ENCODE measurements at places on chromosomes 3 and 15. TPM values are rescaled to one million over a fixed set of nuclear protein-coding genes. Genes with fewer than 3 reads are reported as not detected.

The SLC24A5 gene
- total RNA-seq, result not detected

DNA sequence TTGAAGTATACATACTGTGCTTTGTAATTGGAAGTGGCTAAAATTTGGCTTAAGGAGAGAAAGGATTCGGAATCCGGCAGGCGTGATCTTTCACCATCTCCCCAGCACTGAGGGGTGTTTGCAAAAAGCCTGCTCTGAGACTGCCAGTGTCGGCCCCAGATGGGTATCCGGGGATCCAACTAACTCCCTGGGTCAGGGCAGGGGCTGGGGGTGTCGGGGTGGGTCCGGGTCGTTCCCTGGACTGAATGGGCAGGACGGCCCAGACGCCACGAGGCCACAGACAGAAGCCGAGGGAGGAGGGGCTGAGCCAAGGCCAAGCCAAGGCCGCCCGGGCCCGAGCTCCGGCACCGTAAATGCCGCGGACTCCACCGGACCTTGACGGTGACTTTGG lies 349 bp downstream of the PPIB start:
- peak overlapping the region; percentile 77 for H3K4me3 ChIP-seq
- H3K27ac ChIP-seq, result peak overlapping the region; percentile 72
- H3K27me3 ChIP-seq, result no peaks in the 10 kb centered on the region
- peaks cover 39% of the 10 kb centered on the region for H3K36me3 ChIP-seq

- DNase-seq, result no peak
- no peak overlapping the region for H3K27ac ChIP-seq
These were observed 125.9 kb upstream of the SMAD3 start for GRCh38 chr15:66939451-66940023.

DNA sequence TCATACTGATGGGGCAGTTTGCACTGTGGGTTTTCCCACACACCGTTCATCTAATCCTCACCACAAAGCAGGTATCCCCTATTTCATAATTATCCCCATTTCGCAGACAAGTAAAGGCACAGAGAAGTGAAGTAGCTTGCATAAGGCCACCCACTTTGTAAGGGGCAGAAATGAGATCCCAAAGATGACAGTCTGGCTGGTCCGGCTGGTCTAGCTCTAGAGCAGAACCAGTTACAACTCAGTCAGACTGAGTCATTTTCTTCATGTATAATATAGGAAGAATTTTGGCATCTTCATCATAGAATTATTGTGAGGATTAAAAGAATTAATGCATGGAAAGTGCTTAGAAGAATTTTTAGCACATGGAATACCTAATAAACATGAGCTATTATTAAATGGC lies 10.6 kb downstream of the RBP1 start:
- no peak for DNase-seq
- no peaks in the 10 kb centered on the region for H3K27me3 ChIP-seq
- peaks cover 6% of the 10 kb centered on the region for H3K4me1 ChIP-seq
- no peaks in the 10 kb centered on the region for H3K36me3 ChIP-seq

The GRIP2 gene
- total RNA-seq, result 0.44 TPM

The ZNF609 gene
- total RNA-seq, result 25.2 TPM

DNA sequence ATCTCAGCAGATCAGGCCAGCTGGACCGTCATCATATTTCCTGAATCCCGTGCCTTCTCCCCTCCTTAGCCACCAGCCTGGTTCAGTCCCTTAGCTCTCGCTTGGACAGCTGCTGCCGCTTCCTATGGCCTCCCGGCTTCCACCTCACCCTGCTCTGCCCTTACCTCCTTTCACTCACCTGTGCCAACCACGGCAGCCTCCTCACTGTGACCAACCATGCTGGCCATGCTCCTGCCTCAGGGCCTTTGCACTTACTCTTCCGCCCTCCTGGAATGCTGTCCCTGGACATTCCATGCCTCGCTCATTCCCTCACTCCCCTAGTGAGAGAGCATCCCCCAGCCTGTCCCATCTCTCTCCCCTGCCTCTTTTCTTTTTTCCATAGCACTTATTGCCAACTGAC lies 19.2 kb downstream of the GRIP2 start:
- H3K27ac ChIP-seq, result no peak overlapping the region
- no peaks in the 10 kb centered on the region for H3K4me1 ChIP-seq
- no peaks in the 10 kb centered on the region for H3K27me3 ChIP-seq
- H3K4me3 ChIP-seq, result no peak overlapping the region
- H3K36me3 ChIP-seq, result no peaks in the 10 kb centered on the region
- no peak for DNase-seq

GRCh38 chr15:33309602-33310276 lies 1.0 kb upstream of the RYR3 start:
- no peaks in the 10 kb centered on the region for H3K27me3 ChIP-seq
- no peak for DNase-seq
- no peak overlapping the region for H3K27ac ChIP-seq
- H3K36me3 ChIP-seq, result no peaks in the 10 kb centered on the region

GRCh38 chr3:150391161-150391560 lies 16.9 kb upstream of the TSC22D2 start:
- no peak overlapping the region for H3K27ac ChIP-seq
- no peaks in the 10 kb centered on the region for H3K27me3 ChIP-seq
- H3K36me3 ChIP-seq, result no peaks in the 10 kb centered on the region

The SLC35G2 gene
- total RNA-seq, result 12.6 TPM

DNA sequence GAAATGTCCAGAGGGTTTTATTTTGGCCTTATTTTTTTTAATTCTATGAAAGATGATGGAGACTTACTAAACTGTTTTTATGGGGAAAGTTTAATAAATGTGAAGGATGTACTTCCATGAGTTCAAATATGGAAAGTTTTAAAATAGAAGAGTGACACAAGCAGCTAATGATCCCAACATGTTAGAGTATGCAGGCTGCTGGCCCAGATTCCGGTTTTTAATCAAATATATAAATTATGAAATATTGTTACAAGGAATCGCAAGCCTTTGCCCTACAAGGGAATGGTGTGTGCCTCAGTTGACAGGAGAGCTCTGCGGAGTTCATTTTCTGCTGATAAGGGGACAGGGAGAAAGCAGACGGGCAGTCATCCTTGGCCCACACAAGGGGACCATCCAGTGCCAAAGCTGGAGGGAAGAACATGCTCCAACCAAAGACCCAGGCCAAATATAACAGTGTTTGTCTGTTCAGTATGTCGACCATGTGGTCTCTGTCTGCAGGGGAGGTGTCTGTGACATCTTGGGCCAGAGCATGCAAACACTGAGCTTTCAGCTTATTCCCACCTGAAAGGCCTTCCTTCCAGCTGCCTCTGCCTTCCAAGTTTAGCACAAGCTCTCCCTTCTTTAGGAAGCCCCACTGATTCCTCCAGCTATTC lies 69.8 kb downstream of the SSUH2 start:
- H3K36me3 ChIP-seq, result no peaks in the 10 kb centered on the region
- no peak overlapping the region for H3K27ac ChIP-seq
- no peaks in the 10 kb centered on the region for H3K4me1 ChIP-seq
- no peaks in the 10 kb centered on the region for H3K27me3 ChIP-seq
- no peak overlapping the region for H3K4me3 ChIP-seq

The ICE2 gene
- total RNA-seq, result 62.4 TPM

- no peaks in the 10 kb centered on the region for H3K27me3 ChIP-seq
- no peak overlapping the region for H3K4me3 ChIP-seq
- no peaks in the 10 kb centered on the region for H3K36me3 ChIP-seq
- no peaks in the 10 kb centered on the region for H3K4me1 ChIP-seq
These were observed 338.2 kb upstream of the ATP10A start for GRCh38 chr15:26201177-26201858.
